ENCODE measurements at places on chromosomes 13 and 19.

GRCh38 chr13:26707122-26708006 is 53.2 kb downstream of the GPR12 start:
- DNase-seq: peak; percentile 75

DNA sequence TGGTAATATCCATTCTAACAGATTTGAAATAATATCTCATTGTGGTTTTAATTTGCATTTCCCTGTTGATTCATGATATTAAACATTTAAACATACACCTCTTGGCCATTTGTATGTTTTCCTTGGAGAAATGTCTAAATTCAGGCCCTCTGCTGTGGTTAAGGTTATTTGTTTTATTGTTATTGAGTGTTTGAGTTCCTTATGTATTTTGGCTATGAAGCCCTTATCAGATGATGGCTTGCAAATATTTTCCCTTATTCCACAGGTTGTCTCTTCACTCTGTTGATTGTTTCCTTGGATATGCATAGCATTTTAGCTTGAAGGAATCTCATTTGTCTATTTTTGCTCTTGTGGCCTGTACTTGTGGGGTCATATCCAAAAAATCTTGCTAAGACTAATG is 303.6 kb downstream of the GPC5 start:
- no peak for DNase-seq

DNA sequence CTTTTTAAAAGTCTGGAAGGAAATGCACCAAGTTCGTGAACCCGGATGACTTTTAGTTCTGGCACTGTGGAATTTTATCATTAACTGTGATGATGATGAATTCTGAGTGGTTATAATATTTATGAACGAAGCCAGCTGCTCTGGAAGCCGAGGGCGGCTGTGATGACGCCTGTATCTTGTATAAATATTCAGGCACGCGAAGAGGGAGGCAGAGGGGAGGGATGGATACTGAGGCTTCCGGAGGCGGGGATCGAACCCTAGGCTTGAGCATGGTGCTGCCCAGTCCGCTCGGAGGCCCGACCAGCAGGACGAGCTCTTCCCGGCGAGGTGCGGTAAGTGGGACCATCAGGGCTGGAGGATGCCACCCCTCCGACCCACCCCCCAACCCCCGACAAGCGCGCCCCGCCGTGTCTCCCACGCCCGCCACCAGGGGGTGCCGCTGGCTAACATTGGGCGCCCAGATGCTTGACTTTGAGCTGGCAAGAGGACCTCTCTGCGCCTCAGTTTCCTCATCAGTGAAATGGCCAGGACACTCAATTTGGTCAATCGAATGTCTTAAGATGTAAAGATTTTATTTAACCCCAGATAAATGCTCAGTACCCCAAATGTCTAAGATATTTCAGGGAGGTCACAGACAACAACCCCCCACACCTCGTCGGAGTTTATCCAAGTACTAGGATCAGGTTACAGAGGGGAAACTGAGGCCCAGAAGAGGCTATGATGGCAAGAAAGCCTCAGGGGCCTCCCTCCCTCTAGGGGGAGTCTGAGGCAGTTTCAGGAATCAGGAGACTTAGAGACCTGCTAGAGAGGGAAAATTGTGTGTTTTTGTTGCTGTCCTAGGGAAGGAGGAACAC is 4.5 kb upstream of the RAB3A start:
- DNase-seq: no peak

DNA sequence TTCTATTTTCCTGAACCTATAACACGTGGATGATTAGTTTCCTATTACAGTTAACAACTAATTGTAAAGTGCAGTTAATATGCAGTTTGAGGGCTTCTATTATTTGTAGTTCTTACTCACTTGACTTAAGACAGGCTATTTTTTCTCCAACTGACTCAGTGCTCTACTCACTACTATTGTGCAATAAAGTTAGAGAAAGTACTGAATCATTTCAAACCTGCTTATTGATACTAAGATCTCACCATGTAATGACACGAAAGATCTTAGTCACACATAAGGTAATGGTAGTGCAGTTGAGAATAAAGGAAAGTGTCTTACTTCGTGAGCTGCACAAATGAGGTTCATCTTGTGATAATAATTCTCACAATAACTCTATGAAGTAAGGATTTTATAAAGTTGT is 22.8 kb upstream of the ITM2B start:
- no peak for DNase-seq

GRCh38 chr19:18060472-18060871 is 26.3 kb downstream of the IL12RB1 start:
- no peak for DNase-seq
